ENCODE measurements at places on chromosomes 6 and 20.

DNA sequence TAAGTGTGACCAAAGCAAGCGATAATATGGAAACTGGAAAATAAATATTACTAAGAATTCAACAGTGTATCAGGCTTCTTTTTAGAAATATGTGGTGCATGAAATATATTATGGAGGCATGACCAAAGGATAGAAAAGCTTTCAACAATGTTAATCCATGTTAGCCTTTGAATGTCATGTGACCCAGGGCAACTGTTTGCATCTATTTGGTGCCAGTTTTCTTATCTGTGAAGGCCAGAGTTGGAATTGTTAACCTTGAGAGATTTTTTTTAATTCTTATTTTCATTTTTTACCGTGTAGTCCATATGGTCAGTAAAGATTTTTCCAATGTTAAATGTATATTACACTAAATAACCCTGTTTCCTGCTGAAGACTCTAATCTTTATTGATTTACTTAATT, 411.1 kb downstream of the BCKDHB start:
- no peak for DNase-seq

- no peak for DNase-seq
Observed at GRCh38 chr20:24956001-24956841, 7.2 kb downstream of the CST7 start.

- DNase-seq: no peak
Observed at GRCh38 chr6:9020001-9020400, 584.7 kb upstream of the SLC35B3 start.

DNA sequence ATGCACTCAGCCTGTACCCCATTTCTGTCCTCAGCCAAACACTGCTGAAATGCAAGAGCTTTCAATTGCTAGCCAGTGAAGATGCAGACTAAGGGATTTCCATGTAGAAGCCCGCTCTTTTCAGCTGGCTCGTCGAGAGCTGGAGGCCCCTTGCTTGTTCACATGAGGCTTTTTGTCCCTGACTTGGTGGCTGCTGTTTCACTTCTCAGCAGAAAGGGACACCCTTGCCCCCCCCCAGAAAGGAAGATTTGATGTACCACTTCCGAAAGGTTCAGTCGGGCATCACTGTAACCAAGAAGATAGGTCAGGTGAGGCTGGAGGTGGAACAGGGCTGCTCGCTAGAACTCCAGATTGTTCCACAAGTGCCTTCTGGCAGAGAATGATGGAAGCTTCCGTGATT, 23.3 kb downstream of the PTPN1 start:
- DNase-seq: no peak

Data from non-pigmented ciliary epithelial cell (primary cell).